Mesothelial cell of epicardium (in vitro differentiated cells): ENCODE measurements at places on chromosomes 7 and 10. TPM values are rescaled to one million over a fixed set of nuclear protein-coding genes. Genes with fewer than 3 reads are reported as not detected.

The NUTM2D gene
- total RNA-seq: 10.1 to 11.2 TPM (median 11.0 TPM) in 3 replicates

The ZNF804B gene
- total RNA-seq: 0.38 to 0.66 TPM (median 0.47 TPM) in 3 replicates

The WDFY4 gene
- total RNA-seq: 2.6 to 4.3 TPM (median 3.3 TPM) in 3 replicates

The MMRN2 gene
- total RNA-seq: 6.5 to 9.8 TPM (median 7.2 TPM) in 3 replicates

The OLAH gene
- 0.54 to 0.84 TPM (median 0.69 TPM) in 3 replicates for total RNA-seq

The LRRD1 gene
- total RNA-seq: 0.42 to 0.51 TPM (median 0.50 TPM) in 3 replicates

The PTN gene
- 145 to 179 TPM (median 164 TPM) in 3 replicates for total RNA-seq

The ETV1 gene
- 23.0 to 26.6 TPM (median 25.2 TPM) in 3 replicates for total RNA-seq

The HOXA3 gene
- total RNA-seq: 197 to 209 TPM (median 201 TPM) in 3 replicates

The EPO gene
- total RNA-seq: 0.16 to 0.27 TPM in 2 of 3 replicates, not detected in the other

The GSAP gene
- total RNA-seq: 18.4 to 19.8 TPM (median 19.6 TPM) in 3 replicates

GRCh38 chr10:132608511-132609195, 71.1 kb downstream of the INPP5A start:
- DNase-seq: no peak

DNA sequence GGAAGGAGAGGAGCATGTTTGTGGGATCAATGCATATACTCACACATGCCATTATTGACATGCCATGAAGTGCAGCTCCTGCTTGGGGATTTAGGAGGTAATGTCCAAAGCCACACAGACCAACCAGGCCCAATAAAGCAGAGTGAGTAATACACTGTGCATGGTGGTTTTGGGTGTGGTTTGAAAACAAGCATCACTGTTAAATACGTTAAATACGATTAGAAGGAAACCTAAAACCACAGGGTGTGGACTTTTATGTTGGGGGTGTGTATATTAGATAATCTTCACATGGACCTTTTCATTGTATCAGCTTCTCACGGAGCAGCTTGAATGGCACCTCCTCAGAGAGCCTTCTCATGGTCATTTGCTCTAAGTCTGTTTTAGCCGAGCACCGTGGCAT, 10.4 kb upstream of the EIF3A start:
- DNase-seq: no peak

GRCh38 chr10:43921881-43922280, 273.2 kb upstream of the ZNF32 start:
- no peak for DNase-seq

DNA sequence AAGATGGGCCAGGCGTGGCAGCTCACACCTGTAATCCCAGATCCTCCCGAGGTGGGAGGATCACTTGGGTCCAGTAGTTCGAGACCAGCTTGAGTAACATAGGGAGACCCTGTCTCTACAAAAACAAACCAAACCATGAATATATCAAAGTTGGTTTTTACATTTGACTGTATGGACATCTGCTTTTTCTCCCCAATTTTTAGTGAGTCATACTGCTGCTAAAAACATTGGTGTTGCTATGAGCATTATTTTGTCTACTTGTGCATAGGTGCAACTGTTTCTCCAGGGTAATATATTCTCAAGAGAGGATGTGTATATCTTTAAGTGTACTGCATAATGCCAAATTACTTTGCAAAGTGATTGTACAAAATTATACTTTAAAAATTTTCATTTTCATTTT, 769 bp upstream of the TMEM248 start:
- DNase-seq: no peak

- DNase-seq: no peak
Observed at GRCh38 chr7:141709749-141710148, 1.6 kb downstream of the WEE2 start.

GRCh38 chr10:87865241-87865881, 1.9 kb downstream of the PTEN start:
- no peak for DNase-seq

GRCh38 chr10:87675396-87676376, 16.0 kb downstream of the PAPSS2 start:
- no peak for DNase-seq

GRCh38 chr10:78247266-78247665, 213.6 kb downstream of the RPS24 start:
- no peak for DNase-seq

GRCh38 chr7:28200598-28200997, 20.0 kb upstream of the JAZF1 start:
- DNase-seq: no peak
